ENCODE measurements at places on chromosomes 7 and 10. TPM values are rescaled to one million over a fixed set of nuclear protein-coding genes. Genes with fewer than 3 reads are reported as not detected.

DNA sequence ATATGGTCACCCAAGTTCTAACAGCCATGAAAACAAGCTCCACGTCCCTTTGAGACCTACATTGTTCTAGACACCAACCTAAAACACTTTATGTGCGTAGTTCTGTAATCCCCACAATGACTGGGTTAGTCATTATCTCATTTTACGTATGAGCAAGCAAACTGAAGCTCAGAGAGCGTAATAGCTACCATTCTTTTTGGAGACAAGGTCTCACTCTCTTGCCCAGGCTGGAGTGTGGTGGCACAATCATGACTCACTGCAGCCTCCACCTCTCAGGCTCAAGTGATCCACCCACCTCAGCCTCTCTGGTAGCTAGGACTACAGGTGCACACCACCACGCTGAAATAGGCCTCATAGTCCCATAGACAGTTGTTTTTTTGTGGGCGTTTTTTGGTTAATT lies 10.5 kb downstream of the DAGLB start:
- no peak for DNase-seq

DNA sequence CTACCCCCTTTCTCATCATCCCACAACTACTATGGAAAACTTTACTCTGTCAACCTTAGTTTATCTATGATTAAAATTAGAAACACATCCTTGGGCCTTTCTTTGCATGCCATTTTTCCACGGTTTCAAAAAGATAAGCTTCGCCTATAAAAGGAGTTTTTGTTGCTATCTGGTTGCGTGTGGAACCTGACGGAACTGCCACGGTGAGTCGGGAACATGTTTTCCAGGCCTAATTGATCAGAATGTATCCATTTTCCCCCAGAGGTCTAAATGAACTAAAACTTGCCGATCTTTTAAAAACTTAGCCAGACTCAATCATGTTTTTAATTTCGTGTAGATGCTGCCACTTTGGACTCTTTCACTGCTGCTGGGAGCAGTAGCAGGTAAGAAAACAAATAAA lies at the start of gene PNLIP:
TSS of gene PNLIP (plus strand) at position 176 of the 400 bp plus-strand sequence. CDS start at position 338, 162 bp downstream.
- DNase-seq = no peak

DNA sequence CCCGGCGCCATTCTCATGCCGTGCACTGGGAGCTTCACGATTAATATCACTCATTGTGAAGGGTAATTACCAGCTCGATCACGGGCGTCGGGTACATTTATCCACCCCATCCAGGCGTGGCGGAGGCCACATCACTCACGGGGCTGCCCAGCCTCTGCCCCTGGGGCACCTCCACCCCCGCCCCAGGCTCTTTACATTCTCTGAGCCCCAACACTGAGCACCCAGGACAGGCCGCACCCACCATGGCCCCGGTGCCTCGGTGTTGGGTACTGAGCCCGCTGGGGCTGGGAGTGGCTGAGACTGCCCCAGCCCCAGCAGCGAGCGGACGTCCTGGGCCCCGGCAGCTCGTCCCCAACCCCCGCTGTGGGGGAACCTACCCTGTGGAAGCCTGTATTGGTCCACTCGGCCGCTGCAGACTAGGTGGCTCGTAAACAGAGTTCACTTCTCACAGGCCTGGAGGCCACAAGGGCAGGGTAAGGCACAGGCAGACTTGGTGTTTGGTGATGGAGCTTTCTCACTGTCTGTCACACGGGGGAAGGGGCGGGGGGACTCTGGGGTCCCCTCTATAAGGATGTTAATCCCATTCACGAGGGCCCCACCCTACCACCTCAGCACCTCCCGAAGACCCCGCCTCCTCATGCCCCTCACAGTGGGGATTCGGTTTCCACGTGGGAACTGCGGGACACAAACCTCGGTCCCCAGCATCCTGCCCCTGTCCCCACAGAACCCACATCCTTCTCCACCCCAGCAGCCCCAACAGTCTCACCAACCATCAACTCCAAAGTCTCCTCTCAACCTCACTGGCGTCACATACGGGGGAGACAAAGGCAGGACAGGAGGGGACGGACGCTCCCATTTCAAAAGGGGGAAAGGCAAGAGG lies 184.1 kb downstream of the ELFN1 start:
- no peak for DNase-seq

GRCh38 chr10:2599571-2599970 lies 467.8 kb upstream of the PFKP start:
- no peak for DNase-seq

DNA sequence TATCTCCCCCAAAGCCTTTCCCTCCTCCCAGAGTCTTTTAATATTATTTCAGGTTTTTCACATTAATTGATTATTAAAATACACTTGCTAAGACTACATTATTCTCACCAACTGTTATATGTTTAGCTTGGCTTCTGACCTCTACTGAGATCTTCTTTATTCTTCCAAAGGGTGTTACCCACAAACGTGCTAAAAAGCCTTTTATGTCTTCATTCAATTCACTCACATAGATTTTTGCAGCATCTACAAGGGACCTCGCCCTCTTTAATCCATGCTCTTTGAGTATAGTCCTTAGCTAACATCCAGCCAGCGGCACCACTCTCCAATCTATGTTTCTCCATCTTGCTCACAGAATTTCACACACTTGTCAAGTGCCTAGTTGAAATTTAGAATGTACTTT lies 115.9 kb downstream of the HIPK2 start:
- DNase-seq = no peak

DNA sequence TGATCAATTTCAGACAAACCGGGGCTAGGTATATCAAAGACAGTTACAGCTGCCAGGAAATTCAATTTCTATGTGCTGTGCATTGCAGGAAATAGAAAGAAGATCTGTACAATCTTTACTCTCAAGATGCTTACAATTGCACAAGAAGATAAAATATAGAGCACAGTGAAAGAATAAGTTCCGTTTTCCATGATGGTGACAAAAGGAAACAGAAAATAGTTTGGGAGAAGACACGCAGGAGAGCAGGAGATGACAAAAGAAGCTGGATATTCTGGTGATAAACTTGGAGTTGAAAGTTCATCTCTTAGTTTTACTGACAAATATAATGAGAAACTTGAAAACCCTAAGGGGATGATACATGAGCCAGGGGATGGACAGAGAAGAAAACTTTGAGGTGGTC lies 646.0 kb downstream of the PARD3 start:
- DNase-seq = no peak

DNA sequence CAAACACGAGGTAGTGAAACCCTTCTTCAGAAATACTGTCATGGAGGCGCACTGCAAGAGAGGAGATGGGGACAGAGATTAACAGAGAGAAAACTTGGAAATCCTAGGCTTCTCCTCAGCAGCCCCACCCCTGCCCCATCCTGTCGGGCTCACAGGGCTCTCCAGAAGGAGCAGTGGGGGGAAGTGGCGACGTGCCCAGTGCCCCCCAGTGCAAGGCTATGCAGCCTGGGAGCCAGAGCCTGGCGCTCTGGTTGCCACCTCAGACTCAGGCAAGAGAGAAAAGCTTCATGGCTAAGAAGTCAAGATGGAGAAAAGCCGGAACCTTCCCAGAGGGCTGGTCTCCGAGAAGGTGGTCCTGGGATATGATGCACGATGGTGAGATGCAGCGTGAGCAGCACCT lies 21.2 kb downstream of the CAMK2G start:
- DNase-seq = no peak

- DNase-seq = no peak
Measured at GRCh38 chr10:110074298-110074697, 66.5 kb downstream of the ADD3 start.

The PLXDC2 gene
- total RNA-seq = 39.4 TPM

The NPSR1 gene
- not detected for total RNA-seq

The EGR2 gene
- total RNA-seq = 1.5 TPM

The PIP gene
- not detected for total RNA-seq

The CCDC136 gene
- total RNA-seq = 13.0 TPM

The FRAT2 gene
- total RNA-seq = 14.9 TPM
